ENCODE measurements at places on chromosomes 11 and 22.

GRCh38 chr11:10633261-10633660, 60.3 kb downstream of the IRAG1 start:
- no peak for DNase-seq

- no peak for DNase-seq
Measured at GRCh38 chr22:37609240-37610152, 862 bp downstream of the GGA1 start.

DNA sequence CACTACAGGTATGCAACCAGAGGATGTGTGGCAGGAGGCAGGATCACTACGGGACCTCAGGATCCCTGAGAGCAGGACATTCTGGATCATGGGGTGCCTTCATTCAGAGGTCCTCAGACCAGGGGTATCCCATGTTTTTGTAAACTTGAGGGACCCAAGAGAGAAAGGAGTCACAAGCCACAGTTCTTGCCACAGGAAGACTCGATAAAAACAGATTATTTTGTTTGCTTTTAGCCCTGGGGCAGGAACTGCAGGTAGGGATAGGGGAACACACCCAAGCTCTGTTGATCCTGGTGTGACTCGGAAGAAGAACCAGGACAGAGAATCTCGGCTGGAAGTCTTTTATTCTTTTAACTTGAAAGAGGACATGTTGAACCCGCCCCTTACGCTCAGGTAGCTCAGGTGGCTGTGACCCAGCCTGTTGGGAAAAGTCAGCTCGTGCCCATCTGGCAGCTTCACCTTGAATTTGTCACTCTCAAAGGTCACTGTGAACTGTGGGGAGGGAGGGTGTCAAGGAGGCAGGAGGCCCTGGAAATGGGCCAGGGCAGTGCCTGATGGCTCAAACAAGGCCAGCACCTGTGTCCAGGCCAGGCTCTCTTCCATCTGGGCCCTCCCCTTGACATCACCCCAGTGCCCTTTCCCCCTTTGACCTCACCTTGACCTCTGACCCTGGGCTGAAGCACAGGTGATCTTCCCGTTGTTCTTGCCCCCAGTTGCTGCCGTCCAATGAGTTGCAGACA, 9.8 kb downstream of the LGALS2 start:
- no peak for DNase-seq

DNA sequence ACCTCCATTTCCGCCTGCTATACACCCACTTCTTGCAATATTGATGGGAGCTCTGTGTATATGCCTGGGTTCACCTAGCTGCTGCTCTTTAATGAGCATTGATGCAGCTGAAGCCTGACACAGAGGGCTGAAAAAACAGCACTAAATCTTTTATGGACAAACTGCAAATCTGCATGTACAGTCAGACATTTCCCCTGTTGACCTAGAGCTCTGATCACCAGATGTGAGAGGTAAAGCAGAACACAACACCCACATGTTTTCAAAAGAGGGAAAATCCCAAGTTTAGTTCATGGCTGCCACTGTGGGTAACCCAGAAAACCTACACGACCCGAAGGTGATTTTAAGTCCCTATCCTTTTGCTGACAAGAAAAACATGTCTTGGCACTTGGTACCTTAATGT, 303.0 kb upstream of the PITPNB start:
- DNase-seq: no peak

- no peak for DNase-seq
Measured at GRCh38 chr11:76782531-76783293, 444 bp upstream of the TSKU start.

DNA sequence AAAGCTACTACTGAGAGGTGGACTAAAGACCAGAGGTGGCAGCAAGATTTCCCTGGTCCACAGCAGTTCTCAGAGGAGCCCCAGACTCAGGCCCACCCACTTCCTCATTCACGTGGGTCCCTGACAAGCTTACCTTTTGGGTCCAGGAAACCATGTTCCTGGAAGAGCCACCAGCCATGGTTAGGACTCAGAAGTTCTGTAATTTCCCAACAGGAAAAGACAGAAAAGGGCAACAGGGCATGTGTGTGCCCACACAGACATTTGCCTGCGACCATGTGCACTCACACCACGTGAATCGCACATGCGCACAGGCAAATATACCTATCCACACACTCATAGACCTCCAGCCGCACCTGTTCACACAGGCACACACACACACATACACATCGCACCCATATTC, 42.9 kb downstream of the LRRC32 start:
- DNase-seq: no peak

DNA sequence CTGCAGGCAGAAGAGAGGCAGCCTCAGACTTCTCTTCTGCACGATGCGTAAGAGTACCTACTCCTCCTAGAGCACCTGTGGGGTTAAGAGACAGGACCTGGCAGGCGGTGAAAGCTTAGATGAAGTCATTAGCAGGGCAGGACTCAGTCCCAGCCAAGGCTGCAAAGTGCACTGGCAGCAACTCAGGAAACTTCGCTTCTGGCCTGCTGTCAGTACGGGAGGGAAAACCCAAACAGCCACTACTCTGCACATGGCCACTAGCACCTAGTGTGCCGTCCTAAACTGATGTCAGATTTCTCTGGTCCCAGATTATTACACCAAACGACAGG, 8.8 kb upstream of the KLHL35 start:
- no peak for DNase-seq

- DNase-seq: no peak
Measured at GRCh38 chr11:37343290-37343689, 745.3 kb upstream of the RAG2 start.

GRCh38 chr11:19368726-19369375, 128.1 kb upstream of the E2F8 start:
- DNase-seq: no peak

DNA sequence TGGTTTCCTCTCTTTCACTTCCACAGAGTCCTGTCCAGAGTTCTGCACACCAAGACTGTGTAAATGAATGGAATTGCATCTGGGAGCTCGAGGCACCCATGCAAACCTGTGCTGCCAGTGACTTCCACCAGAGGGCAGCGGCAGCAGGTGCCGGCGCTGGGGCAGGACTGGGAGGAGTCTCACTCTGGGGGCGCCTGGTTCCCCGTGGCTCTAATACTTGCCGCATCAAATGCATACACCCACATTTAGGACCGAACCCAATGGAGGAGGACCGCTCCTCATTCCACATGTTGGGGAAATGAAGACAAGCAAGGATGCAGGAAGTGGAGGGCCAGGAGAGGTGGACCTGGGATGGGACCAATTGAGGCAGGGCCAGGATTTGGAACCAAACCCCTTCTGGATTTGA, 1.1 kb upstream of the CD6 start:
- DNase-seq: peak; percentile 43

DNA sequence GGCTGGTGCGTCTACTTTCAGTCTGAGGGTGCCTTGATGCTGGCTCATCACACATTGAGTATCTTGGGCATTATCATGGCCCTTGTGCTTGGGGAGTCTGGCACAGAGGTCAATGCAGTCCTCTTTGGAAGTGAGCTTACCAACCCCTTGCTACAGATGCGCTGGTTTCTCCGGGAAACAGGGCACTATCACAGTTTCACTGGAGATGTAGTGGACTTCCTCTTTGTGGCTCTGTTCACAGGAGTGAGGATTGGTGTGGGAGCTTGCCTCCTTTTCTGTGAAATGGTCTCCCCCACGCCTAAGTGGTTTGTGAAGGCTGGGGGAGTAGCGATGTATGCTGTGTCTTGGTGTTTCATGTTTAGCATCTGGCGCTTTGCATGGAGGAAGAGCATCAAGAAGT, 4.9 kb downstream of the TLCD5 start:
- DNase-seq: no peak

GRCh38 chr11:117902001-117902845, 25.8 kb upstream of the FXYD6 start:
- no peak for DNase-seq

DNA sequence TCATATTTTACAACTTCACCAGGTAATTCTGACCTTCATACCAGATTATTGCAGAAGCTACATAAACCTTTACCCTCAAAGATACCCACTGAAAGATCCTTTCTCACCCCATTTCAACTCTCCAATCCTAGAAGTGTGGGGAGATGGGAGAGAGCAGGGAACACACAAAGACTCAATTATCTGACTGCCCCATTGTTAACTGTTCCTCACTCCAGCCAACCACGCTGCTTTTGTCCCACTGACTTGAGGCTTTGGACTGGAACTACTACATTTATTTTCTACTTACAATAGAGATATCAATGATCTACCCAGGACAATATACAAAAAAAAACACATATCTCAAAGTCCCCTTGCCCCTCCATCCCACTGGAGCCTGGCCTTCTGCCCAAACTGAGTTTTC, 44.7 kb upstream of the SLN start:
- DNase-seq: no peak

DNA sequence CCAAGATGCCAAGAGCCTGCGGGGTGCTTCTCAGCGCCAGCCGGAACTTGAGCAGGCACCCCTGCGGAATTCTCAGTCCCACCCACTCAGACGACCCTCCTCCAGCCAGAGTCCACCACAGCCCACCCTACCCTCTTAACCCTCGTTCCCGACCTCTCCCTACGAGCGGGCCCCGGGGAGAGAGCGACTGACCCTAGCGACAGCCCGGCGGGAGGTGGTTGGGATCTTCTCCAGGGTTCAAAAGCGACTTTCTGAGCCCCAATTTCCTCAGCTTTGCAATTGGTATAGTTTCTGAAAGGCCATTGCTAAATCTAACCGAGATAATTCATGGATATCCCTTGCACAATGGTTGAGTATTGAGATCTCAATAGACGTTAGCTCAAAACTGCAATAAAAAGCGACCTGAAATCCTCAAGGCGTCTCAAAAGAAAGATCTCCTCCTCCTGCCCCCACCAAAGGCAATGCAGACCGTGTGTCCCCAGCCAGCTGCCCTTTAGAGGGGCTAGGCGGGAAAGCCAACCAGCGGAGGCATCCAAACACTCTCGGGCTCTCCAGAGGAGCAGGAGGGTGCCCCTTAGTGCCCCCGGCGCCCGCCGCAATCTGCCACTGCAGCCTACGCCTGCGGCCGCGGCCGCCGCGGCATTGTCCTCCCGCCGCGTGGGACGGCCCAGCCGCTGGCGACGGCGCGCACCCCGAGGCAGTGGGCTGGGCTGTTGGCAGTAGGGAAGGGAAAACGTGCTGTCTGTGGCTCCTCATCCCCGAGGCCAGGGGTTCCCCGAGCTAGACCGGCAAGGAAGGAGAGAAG, 1.5 kb upstream of the SLC6A5 start:
- no peak for DNase-seq

DNA sequence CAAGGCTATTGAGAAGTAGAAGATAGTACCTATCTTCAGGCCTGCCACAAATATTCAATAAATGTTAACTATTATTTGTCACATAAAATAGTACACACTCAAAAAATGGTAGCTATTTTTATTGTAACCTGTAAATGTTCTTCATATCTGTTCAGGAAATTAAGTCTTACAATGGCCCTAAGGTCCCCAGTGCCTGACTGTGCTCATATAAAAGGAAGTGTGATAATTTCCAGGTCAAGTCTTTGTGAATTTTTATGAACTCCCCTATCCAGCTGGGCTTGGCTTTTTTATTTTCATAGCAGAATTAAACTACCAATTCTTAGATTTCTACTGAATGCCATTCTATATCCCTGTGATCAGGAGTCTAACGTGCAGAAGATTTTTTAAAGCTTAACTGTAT, 284.2 kb upstream of the PITPNB start:
- no peak for DNase-seq

- peak; percentile 26 for DNase-seq
Measured at GRCh38 chr11:129894278-129895125, 876 bp downstream of the NFRKB start.

GRCh38 chr11:34924714-34925113, 8.3 kb downstream of the PDHX start:
- DNase-seq: no peak

- peak; percentile 93 for DNase-seq
Measured at GRCh38 chr11:78187366-78188285, 800 bp downstream of the KCTD21 start.

DNA sequence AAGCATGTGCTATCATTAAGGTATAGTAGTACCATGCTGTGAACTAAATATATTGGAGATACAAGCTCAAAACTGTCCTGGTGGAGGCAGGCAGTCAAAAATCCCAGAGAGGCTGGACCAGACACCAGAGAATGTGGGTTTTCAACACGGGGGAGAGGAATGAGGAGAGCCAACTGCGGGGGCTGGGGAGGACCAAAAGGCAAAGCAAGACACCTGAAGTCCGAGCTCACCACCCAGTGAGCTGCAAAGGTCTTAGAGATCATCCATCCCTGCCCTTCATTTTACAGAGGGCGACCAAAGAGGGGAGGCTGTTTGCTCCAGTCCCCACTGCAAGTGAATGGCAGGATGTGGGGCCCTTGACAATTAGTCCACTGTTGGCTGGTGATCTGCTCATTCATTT, 10.0 kb downstream of the RIBC2 start:
- DNase-seq: no peak

DNA sequence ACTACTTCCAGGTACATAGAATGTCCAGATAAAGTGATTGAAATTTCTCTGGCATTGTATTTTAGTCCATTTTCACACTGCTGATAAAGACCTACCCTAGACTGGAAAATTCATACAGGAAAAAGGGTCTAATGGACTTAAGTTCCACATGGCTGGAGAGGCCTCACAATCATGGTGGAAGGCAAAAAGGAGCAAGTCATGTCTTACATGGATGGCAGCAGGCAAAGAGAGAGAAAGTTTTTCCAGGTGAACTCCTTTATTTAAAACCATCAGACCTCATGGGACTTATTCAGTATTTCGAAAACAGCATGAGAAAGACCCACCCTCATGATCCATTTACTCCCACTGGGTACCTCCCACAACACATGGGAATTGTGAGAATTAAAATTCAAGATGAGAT, 1359.7 kb upstream of the RAG2 start:
- DNase-seq: no peak

DNA sequence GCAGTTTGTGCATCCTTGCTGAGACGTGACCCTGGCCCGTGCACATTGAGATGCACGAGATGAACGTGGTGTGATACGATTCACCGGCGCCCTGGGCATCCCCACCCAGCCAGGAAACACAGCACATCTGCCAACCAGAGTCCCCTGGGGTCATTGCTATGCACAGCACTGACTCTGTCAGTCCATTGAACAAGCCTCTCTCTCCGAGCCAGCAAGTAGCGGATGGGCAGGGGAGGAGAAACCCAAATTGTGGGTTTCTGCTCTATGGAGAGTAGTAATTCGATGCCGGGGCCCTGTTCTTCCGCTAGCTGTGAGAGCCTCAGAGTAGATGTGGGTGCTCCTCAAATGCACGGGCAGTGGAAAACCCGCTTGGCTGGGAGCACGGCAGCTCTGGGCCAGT, 85.1 kb downstream of the ARHGAP8 start:
- DNase-seq: no peak

GRCh38 chr11:110173811-110174644, 80.8 kb downstream of the ZC3H12C start:
- no peak for DNase-seq

GRCh38 chr11:46363031-46363407, 15.8 kb downstream of the DGKZ start:
- DNase-seq: peak; percentile 64

DNA sequence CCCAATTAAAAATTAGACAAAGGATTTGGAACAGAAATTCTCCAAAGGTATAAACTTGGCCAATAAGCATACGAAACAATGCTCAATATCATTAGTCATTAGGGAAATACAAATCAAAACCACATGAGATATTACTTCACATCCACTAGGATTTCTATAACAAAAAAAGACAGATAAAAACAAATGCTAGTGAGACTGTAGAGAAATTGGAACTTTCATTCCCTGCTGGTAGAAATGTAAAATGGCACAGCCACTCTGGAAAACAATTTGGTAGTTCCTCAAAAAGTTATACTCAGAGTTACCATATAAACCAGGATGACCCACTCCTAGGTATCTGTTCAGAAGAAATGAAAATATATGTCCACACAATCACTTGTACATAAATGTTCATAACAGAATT, 71.6 kb downstream of the RPL27A start:
- DNase-seq: no peak
